ENCODE measurements at places on chromosomes 3 and 15.

- no peak for DNase-seq
Measured at GRCh38 chr15:26087395-26087794, 224.3 kb upstream of the ATP10A start.

DNA sequence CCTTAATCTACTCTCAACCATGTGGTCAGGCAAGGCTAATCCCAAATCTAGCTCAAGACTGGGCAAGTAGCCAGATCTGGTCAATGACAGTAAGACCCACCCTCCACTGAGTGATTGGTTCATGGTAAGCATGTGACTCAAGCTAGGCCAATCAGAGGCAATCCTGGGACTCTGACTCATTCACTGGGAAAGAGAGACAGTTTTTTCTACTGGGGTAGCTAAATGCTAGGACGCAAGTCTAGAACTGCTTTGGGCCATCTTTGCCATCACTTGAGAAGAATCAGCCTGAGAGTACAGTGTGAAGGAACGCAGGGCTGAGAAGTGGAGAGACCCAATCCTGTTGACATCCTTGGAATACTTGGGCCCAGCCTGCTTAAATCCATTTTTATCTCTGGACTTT is 9.4 kb upstream of the RAD18 start:
- DNase-seq, result peak; percentile 44

GRCh38 chr3:54962200-54962599 is 34.3 kb upstream of the LRTM1 start:
- no peak for DNase-seq

DNA sequence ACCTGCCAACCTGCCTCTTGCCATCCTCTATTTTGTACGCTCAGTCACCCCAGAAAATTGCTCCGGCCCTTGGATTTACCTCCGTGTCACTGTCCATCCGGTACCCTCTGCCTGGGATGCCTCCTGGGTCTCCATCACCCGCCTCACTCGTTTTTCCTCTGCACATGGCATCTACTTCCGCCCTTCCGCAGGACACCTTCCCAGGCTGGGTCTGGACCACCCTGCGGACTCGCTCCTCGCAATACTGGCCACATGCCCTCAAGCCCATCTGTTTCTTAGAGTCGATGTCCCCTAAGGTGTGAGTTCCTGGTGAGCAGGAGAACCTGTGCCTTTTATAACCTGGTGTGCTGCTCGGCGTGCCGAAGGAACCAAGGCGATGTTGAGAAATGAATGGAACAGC is 58.5 kb downstream of the APBA2 start:
- no peak for DNase-seq

DNA sequence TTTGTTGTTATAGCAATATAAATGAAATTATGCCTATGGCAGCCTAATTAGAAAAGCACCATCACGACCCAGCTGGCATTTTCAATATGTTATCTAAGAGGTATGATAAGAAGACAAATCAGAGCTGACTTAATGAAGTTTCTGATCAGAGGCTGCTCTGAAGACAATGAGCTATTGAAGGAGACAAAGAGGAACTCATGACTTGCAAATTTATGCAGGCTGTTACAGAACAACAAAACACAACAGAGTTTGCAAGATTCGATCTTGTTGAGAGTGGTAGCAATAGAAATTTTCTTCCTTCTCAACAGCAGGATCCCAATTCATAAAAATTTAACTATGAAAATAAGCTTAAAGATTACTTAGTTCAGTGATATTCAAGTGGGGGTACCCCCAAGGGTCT is 7.7 kb downstream of the CCDC54 start:
- DNase-seq, result no peak

GRCh38 chr3:29412110-29412509 is 131.2 kb downstream of the RBMS3 start:
- no peak for DNase-seq

GRCh38 chr3:180280555-180280954 is 243.8 kb upstream of the PEX5L start:
- no peak for DNase-seq

DNA sequence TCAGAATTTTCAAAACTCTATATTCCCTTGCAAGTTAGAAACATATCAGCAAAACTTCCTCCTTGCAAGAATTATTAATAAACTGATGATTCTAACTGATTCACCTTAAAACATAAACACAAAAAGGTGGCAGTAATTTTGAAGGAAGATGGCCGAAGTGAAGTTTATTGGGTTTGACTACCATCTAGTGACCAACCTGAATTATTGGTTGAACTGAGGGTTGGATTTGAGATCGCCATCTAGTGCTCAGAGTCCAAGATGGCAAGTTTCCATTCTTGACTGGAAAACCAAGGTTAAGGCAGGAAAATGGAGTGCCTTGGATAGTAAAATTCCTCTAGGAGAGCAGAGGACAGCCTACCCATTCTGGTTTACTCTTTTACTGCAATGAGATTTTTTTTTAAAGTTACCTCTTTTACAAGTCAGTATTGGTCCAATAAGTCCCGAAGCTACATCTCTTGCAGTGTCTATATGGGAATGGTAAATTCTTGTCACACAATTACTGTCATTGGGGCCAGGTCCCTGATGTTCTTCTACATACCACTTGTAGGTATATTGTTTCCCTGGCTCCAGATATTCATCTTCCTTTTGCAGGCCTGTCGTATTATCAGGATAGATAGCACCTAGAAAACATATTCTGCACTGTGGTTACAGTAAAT is 51.6 kb upstream of the CP start:
- DNase-seq, result peak; percentile 93

DNA sequence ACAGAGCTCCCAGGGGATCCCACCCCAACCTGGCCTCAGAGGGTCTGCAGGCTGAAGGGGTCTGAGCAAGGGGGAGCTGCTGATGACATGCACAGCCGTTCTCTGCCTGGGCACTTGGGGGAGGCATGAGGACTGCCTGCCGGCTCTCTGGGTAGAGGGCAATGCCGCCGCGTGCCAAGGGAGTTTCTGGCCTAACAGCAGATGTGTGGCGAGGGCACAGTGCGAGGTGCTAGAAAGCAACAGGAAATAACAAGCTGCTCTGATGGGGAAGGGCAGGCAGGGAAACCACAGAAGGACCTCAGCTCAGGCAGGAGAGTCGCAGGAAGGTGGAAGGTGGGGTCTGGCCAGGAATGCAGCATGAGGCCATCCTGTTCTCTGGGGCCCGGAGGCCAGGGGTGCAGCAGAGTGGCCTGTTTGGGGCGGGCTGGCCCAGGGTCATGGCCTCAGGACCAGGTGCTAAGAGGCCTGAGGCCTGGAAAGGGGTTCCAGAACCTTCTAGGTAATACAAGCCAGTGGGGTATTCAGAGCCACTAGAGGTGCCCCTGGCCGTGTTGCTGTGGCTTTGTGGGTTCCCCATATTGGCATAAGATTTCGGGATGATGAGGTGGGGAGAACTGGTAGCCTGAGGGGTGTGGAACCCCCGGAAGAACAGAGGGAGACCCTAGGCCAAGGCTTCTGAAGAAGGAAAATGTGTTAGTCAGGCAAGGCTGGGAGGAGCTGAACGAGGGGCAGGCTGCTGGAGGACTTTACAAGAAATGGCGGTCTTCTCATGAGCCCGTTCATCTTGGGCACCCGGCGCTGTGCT is 41.2 kb downstream of the RGMA start:
- DNase-seq, result no peak

DNA sequence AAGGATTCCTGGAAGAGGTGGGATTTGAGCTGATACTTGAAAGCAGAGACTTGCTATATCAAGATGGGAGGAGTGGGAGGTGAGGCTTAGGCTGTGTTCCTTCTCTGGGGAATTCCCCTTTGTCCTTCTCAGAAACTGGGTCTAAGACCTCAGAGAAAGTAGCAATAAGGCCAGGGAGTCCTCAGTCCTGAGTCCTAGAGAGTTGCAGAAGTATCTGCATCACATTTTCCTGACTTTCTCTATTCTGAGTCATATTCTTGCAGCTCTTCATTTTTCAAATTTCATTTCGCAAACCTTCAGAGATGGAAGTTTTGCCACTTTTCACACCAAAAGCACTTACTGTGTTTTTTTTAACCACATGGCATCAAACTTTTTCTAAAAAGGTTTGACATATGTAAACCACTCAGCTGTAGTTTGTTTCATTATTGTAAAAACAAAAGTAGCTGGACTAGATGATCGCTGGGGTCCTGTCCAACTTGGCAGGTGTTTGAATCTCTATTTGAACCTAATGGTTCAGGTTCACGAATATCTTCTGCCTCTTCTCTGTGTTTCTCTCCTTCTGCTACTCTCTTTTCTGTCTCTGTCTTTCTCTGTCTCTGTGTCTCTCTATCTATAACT is 21.3 kb downstream of the COLQ start:
- no peak for DNase-seq

DNA sequence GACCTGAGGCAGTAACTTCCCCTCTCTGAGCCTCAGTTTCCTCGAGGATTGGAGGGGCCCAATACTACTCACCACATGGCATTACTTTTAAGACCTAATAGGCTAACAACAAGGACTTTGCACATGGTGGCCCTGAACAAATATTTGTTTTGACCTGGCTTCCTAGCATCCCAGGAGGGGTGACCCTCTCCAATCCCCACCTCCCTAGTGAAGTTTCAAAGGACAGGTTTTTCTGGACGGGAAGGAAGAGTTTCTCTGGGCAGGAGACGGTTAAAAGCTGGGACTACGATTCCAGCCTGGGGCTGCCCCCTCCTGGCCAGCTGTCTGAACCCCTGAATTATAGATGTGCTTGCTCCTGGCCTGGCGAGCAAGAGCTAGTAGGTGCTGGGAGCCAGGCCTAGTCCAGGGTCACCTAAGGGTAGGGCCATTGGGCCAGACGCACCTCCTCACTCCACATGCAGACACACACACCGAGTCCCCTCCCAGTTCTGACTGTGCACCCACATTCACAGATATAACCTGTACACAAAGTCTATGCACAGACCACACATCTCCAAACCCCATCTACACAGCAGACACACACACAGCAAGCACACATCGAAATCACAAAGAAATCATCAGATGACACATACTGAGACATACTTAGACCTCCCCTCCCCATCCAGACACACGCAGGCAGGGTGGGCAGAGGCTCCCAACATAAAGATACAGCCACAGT is 2.7 kb upstream of the ISL2 start:
- DNase-seq, result no peak

DNA sequence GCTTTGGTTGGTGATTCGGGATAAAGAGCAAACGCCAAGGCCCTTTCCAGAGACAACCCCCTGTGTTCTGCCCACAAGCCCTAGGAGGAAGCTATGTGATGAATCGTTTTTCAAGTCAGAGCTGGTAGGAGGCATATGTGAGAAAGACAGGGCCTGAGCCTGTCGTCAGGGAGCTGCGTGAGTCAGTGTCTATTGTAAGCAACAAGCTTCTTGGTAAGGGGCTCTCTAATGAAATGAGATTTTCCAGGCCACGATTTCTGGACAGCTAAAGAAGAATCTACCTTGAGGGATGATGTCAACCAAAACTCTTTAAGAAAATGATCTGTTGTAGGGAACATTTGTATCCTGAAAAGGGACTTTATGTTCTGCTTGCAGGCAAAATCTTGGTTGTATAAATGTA is 318.9 kb upstream of the IL12A start:
- DNase-seq, result no peak

- no peak for DNase-seq
Measured at GRCh38 chr3:15198686-15199085, 7.4 kb upstream of the CAPN7 start.

DNA sequence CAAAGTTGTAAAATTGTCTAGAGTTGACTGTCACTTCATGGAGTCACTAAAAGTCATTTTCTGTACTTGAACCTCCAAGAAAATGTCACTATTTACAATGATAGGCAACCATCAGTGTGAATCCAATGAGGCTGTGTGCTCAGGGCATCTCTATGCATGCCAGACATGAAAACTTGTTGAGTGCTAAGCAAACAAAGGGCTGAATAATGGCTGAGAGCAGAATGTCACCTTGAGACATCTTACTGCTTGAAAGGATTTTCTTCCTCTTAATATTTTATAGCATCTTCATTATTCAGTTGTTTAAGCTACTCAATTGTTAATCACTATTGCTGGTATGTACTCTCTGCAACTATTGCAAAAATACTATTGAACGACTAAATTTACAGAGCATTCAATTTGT is 184.7 kb downstream of the PLCH1 start:
- DNase-seq, result no peak

- peak; percentile 25 for DNase-seq
Measured at GRCh38 chr3:192772240-192772894, 45.0 kb upstream of the FGF12 start.

DNA sequence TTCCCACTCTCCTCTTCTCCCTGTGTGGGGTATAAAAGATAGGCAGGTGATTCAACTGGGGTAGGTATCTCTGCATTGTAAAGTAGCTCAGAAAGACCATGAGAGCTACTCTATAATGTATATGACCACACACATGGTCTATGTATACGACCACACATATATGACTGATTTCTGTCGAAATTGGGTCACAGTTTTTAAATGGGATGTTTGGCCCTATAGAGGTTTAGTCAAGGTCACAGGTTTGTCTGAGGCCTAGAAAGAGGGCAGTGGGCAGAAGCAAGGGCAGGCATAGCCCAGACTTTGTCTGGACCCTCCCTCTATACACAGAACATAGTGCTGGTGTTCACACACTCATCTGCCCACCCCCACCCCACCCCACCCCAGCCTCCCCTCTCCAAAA is 4.4 kb downstream of the LAMP3 start:
- DNase-seq, result no peak

DNA sequence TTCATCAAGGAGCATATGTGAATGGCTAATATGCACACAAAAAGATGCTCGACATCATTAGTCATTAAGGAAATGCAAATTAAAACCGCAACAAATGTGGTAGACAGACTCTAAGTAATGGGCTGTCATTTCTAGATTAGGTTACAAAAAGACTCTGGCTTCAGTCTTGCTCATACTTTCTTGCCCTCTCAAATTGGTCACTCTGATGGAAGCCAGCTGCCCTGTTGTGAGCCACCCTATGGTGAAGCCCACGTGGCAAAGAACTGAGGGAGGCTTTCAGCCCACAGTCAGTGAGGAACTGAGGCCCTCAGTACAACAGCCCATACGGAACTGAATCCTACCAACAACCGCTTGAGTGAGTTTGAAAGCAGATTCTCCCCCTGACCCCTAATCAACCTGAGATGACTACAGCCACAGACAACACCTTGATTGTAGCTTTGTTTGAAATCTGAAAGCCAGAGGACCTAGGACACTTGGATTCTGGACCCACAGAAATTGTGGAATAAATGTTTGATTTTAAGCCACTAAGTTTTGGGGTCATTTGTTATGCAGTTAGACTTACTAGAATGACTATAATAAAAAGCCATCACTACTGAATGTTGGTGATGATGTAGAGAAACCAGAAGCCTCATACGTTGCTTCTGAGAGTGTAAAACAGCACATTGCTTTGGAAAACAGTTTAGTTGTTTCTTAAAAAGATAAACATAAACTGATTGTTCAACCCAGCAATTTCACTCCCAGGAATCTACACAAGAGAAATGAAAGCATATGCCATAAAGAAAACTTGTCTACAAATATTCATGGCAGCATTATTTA is 45.7 kb downstream of the EHHADH start:
- DNase-seq, result peak; percentile 38

DNA sequence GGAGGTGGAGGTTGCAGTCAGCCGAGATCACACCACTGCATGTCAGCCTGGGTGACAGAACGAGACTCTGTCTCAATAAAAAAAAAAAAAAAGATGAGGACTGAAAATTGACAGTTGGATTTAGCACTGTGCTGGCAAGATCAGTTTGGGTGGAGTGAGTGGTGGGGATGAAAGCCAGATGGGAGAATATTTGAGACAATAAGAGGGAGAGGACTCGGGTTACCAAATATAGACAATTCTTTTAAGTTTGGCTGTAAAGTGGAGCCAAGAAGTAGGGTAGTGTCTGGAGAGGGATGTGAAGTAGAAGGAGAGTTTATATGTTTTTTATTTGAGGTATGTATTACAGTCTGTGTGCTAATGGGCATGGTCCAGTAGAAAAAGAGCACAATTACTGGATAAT is 20.4 kb downstream of the TMOD3 start:
- peak; percentile 34 for DNase-seq

GRCh38 chr3:126529585-126530170 is 5.7 kb downstream of the CHST13 start:
- DNase-seq, result no peak

Data from cardiac fibroblast (primary cell).